ENCODE measurements at places on chromosomes 5 and 9. TPM values are rescaled to one million over a fixed set of nuclear protein-coding genes. Genes with fewer than 3 reads are reported as not detected.

GRCh38 chr5:35205606-35206005 lies 24.7 kb downstream of the PRLR start:
- DNase-seq, result no peak

DNA sequence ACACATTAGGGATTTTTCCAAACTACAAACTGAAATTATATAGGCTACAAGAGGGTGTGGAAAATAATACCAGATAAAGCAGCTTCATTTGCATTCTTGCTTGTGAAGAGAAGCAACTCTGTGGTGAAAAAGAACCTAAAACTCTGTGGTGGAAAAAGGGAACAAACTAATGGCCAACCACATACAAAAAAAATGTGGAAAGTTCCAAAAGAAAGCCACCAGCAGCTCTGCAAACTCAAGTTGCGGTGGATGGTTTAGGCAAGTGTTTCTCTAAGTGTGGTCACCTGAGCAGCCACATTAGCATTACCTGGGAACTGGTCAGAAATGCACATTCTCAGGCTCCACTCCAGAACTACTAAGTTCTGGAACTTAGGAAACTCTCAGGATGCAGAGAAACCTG lies 586.4 kb downstream of the ACTL7B start:
- no peak for DNase-seq

GRCh38 chr9:11821306-11821975 lies 871.7 kb upstream of the TYRP1 start:
- no peak for DNase-seq

GRCh38 chr9:138115506-138115905 lies 237.9 kb downstream of the CACNA1B start:
- DNase-seq, result no peak

- DNase-seq, result no peak
Observed at GRCh38 chr5:147860641-147861025, 17.9 kb upstream of the SCGB3A2 start.

Gene LTC4S
- total RNA-seq, result 0.95 TPM

Gene SPATA31A3
- total RNA-seq, result not detected

Gene ZNF658
- total RNA-seq, result 2.9 TPM

Gene CDH18
- not detected for total RNA-seq

All from endothelial cell of umbilical vein (primary cell).